Activated T-helper 1 cell treated with Interleukin-2 at 50 U/mL for 16 hours (primary cell): ENCODE measurements at places on chromosomes 3 and 15.

DNA sequence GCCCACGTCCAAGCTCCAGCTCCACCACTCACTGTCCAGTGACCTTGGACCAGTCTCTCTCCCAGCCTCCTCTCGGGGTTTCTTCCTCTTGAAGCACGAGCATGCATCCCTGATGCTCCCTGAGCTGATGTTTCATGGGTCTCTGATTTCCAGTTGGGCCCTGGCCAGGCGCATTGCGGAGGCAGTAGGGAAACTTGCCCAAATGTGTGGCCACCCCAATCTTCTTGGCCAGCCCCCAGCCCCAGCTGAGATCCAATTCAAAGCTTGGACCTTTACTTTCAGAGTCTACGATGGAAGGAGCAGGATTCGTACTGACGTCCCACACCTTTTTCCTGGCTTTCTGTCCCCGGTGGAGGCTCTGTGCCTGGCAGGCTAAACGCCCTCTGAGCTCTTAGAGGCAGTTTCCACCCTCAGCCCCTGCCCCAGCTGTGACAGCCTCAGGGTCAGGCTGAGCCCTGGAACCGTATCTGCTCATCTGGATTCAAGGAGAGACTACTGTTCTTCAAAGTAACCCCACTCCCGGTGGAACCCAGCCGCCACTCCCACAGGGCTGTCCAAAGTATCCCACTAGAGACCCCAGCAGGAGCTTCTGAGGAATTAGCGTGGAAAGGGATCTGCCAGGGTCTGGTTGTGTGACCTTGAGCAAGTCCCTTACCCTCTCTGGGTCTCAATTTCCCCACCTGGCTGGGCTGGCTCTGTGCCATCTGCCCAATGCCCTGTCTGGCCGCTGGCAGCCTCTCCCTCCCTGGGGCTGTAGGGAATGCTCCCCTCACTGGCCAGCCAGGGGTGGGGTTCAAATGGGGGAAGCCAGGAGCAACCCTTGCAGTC is 37.4 kb downstream of the CPN2 start:
- no peak for DNase-seq

- DNase-seq: peak; percentile 40
Observed at GRCh38 chr3:47780741-47781684, 680 bp downstream of the SMARCC1 start.

GRCh38 chr3:151918253-151919029 is 45.0 kb downstream of the SUCNR1 start:
- no peak for DNase-seq

DNA sequence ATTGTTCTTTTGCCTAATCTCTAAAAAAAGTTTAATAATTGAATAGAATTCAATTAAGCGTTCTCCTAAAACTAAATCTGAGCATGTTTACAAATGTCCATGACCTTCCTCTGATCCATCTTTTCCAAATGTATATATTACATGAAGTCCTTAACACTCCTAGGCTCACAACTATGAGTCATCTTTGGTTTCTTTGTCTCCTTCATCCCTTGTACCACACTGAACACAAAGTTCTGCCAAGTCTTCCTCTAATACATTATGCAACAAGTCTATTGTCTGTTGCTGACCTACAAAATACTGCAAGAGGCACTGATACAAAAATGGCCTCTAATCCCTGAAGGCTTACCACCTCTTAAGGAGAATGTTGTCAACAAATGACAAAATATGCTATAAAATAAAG is 550.2 kb downstream of the PYDC2 start:
- no peak for DNase-seq

DNA sequence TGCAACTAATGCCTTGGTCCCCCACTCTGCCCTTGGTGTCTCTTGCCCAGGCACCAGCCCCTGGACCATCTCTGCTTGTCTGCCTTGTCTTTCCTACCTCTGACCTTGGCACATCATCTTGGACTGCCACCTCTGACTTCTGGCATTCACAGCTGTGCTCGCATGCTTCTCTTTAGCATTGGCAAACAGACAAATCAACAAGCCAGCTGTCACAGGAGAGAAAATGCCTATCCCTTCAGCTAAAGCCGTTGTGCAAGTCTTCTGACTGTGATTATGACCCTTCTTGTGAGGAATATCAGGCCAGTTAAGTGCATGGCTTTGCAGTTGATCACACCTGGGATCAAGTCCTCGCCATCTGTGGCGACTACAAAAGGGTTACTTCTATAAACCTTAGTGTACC is 84.6 kb downstream of the PRICKLE2 start:
- no peak for DNase-seq

- DNase-seq: no peak
Observed at GRCh38 chr15:72916897-72917296, 133.3 kb upstream of the ADPGK start.

DNA sequence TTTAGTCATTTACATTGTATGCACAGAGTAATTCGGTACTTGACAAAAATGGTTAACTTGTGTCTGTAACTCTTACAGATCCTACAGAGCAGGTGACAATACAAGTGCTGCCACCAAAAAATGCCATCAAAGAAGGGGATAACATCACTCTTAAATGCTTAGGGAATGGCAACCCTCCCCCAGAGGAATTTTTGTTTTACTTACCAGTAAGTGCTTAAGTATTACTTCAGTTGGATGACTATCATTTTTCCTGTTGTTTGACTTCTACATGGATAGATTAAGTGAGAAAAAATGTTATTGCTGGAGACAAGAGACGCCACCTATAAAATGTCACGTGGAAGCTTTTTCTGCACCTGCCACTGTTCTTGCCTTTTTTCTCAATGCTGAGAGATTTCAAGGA is 173.2 kb downstream of the ALCAM start:
- DNase-seq: no peak

GRCh38 chr3:60629816-60630215 is 621.4 kb downstream of the FHIT start:
- DNase-seq: no peak

GRCh38 chr3:112718967-112719366 is 78.0 kb upstream of the CCDC80 start:
- DNase-seq: no peak

DNA sequence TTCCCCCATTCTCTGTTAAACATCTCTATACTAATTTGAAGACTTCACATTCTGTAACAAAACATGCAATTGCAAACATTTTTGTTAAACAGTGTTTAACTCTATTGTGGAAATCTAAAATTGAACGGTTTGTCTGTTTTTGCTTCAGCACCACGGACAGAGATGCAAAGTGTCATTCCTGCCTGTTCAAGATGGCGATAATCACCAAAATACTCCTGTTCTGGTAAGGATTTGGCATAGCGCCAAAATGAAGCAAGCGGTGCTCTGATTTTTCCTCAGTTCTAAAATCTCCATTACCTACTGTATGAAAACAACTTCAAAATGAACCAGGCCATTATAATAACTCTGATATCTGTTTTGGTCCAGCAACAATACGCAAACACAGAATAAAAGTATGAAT is 129.7 kb upstream of the TUSC7 start:
- no peak for DNase-seq

GRCh38 chr3:135181408-135181807 is 386.3 kb downstream of the EPHB1 start:
- no peak for DNase-seq

DNA sequence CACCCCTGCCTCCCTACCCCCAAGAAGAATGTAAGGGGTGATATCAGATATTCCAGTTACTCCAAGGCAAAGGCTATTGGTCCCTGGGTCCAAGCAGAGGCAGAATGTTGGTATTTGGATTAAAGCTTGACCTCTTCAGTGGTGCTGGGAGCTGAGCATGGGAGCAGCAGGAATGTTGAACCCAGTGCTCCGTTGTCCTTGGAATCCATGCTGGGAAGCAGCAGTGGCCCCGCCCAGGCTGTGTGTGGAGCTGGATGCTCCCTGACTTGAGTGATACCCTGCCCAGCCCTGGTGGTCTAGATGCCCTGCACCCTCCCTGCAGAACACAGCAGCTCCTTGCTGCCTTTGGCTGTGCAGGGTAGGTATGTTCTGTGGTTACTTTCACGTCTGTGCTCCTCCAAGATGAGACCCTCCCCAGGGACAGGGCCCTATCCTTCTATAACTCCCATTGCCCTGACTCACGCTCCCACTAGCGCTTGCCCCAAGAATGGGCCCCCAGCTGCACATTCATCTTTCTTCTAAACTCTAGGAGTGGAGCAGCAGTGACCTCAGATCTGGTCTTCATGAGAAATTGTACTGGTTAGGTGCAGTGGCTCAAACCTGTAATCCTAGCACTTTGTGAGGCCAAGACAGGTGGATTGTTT is 35.1 kb downstream of the UMPS start:
- DNase-seq: no peak

- DNase-seq: no peak
Observed at GRCh38 chr15:31523655-31524049, 197.0 kb downstream of the KLF13 start.

DNA sequence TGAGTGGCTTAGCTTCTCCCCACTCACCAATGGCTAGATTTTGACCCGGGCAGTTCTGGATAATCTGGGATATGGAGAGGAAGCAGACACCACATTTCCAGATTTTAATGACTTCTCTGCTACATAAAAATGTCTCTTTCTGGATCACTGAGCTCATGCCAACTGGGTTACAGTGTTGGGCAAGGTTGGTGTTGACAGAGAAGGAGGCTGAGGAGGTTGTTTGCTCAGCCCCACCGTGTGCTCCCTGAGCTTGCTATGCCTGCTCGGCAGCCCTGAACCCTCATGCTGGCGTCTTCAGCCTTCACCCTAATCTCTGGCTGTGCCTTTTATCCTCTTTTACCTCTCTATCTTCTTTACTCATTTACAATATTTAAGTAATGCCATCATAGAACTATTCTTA is 53.0 kb upstream of the KPNA4 start:
- DNase-seq: no peak

- DNase-seq: no peak
Observed at GRCh38 chr3:185423178-185423577, 60.2 kb downstream of the MAP3K13 start.

- DNase-seq: peak; percentile 49
Observed at GRCh38 chr3:50674349-50675178, at the start of gene DOCK3. Gene DOCK3, plus strand, starts transcription at chr3:50674927. Its CDS starts 337 bp downstream, at chr3:50675264.

DNA sequence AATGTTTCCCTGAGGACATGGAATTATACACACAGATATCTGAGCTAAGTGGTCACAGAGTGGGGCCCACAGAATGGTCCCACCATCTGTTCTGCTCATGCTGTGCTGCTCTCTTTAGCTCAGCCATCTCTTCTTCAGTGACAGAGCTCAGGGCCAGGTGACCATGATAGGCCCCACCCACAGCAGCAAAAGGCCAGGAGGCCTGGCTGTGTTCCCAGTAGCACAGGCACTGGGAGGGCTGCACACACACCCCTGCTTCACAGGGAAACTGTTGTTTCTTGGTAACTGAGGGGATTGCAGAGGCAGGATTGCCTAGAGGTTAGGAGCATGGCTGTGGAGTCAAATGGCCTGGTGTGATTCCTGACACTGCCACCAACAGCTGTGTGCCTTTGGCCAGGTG is 4.8 kb upstream of the FBXW12 start:
- DNase-seq: no peak

DNA sequence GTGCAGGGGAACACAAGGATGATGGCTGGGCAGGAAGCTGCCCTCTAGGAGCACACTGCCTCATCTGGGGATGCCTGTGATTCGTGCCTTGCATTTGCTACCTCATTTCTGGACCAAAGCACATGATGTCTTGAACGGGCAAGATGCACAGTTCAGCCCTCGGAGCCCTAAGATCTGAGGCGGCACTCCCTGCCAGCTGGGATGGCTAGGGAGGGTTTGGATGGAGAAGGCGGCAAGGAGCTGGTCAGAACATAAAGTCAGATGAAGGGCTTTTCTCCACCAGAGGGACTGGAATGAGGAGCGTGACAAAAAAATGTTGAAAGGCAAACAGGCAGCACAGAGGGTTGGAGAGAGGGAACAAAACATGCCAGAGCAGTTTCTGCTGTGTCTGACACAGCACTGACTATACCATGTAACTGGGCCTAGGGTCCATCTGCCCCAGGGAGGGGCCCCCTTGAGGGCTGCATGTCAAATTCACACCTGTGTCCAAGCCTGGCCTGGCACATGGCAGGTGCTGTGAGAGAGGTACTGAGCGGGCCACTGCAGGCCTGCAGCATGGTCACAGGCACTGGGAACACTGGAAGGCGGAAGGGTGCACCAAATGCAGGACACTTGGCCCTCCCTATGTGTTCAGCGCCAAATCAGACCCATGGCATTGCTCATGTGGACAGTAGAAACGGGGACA is 21.7 kb downstream of the TMEM43 start:
- DNase-seq: no peak

DNA sequence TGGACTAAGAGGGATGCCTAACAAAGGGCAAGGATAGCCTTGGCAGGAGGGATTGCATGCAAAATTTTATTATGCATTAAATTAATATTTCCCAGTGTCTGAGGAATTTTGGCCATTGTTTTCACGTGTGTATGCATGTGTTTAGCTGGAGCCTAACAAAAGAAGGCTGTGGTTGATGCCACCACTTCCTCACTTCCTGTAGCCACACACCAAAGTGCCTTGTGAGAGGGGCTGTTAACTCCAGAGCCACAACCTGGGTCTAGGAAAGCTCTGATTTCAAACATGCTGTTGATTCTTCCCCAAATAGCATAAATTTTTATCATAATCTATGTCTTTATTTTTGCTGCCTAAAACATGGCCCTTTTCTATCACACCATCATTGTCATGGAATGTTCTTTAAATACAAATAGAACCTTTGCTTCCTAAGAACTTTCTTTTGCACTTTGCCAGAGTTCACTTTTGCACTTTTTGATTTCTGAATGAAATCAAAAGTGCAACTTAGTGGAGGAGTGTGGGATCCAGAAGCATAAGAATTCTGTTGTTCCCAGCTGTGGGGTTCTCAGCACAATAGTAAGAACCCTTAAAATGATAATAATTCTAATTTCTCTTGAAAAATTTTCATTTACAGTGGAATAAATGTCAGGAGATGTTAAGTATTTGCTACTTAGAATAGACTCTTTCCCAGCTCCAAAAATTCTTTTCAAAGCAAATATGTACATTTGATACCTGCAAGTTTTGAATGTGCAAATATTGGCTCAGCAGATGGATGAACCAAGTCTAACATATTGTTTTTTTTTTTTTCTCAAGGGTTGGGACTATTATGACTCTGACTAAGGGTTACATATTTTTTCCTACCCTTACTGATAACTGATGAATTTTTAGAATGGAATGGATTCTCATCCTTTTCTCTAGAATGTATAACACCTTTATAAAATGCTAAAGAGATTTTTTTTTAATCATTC is 35.6 kb upstream of the SPTSSB start:
- DNase-seq: no peak
